ENCODE measurements at places on chromosomes 5 and 9.

DNA sequence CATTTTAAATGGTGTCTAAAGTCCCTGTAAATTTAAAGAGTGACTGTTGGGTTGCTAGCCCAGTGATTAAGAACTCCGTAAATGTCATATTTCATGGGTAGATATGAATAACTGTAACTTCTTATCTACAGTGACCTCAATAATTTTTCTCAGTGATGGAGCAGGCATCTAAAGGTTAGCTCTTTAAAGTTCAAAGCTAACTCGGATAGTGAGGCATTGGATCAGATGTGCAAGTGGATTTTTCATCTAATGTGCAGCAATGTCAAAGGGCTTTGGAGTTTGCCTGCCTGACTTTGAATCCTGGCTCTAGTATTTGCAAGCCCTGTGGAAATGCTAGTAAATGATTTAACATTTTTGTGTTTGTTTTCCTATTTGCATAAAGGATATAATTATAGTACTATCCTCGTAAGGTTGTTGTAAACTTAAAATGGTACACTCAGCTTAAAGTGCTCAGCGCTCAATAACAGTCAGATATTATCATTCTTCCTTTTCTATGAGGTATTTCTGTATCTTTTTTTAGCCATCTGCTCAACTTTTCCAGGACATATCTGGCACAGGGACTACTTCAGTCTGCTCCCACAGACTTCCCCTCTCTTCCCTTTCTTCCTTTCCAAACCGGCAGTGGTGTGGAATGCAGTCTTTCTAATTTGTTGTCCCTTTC, 163.7 kb upstream of the ELL2 start:
- no peak for DNase-seq

- DNase-seq: no peak
Observed at GRCh38 chr5:4651806-4652565, 488.1 kb upstream of the ADAMTS16 start.

DNA sequence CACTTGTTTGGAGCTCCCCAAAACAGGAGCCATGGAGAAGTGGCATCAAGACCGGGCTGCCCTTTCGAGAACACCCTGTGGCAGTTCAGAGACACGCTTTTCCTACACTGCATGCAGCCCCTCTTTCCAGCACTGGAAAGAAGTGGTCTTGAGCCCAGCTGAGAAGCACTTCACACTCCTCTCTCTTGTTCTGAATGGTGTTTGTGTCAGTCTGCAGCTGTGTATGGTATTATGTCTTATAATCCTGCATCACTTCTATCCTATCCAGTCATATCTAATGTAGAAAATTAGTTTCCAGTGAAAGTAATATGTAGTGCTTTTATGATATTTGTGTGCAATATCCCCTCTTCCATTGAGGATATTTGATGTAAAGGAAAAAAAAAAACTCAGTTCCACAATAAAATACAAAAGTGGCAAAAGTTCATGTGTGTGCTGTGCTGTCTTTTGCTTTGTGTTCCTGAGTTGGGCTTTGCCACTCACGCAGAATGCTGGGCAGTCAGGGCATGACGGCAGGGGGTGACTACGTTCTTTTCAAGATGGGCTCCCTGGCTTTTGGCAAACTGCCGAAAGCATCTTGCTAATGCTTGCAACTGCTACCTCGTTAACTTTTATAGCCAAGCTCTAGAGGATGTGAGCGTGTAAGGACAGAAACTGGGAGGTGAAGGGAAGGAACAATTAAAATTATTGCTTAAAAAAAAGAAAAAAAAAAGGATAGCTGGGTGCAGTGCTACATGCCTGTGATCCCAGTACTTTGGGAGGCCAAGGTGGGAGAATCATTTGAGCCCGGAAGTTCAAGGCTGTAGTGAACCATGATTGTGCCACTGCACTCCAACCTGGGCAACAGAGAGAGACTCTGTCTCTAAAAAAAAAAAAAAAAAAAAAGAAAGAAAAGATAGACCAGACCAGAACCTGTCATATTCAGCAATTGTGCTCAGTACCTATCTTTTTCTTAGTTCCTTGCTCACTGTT, 102.2 kb downstream of the MAP1B start:
- no peak for DNase-seq

GRCh38 chr9:107351382-107352045, 68.4 kb downstream of the RAD23B start:
- no peak for DNase-seq

DNA sequence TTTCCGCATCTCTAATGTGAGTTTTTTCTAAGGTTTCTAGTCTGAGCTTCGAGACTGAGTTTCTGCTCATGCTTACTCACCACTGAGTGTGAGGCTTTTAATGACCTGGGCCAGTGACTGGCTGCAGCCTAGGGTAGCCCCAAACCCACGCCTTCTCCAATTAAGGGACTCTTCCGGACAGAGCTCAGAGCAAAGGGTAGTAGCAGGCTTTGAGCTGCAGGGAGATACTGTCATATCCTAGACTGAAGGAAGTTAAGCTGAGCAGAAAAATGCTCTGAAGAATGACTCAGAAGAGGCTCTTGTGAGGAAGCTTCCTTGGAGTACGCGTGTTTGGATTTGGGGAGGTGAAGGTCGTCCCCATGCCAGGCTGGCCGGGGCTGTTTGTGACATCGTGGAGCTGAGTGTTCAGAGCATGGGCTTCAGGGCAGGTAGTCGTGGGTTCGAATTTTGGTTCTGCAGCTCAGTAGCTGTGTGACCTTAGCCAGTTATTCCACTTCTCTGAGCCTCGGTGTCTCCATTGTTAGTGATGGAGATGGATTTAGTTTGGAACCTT, 3.5 kb downstream of the USP20 start:
- no peak for DNase-seq

DNA sequence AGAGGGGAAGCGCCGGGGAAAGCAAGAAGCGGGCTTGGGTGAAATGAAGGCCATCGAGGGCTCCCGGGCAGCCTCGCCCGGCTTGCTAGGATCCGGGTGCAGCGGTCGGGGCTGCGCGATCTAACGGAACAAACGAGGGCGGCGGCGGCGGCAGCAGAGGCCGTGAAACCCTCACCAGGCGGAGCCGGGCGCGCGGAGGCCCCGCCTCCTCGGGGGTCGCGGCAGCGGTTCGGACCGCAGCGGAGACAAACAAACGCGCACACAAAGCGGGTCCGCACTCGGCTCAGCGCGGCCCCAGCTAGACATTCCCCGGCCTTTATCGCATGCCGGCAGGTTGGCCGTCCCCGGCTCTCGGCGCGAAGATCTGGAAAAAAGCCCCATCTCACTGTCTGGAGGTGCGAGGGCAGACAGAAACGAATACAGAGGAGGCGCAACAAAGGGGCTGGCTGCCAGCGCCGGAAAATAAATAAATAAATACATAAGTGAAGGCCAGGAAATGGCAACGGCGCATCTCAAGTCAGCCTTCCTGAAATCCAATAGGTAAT, 10.5 kb upstream of the TRIM36 start:
- DNase-seq: no peak

DNA sequence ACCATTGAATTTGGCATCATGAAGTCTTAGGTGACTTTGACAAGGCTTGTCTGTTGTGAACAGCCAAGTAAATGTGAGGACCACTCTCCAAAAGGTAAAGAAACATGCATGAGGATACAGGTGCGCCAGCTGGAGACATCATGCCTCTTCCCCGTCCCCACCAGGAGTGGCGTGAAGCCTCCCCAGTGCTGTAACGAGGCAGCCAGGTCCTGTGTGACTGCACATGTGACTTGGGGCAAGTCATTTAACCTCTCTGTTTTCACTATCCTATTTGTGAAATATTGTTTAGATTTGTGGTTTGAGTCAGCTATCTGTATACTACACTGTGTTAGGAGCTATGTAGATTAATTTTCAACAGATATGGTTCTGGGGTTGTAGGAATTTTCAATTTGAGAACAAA, 65.0 kb downstream of the DOCK8 start:
- DNase-seq: no peak

DNA sequence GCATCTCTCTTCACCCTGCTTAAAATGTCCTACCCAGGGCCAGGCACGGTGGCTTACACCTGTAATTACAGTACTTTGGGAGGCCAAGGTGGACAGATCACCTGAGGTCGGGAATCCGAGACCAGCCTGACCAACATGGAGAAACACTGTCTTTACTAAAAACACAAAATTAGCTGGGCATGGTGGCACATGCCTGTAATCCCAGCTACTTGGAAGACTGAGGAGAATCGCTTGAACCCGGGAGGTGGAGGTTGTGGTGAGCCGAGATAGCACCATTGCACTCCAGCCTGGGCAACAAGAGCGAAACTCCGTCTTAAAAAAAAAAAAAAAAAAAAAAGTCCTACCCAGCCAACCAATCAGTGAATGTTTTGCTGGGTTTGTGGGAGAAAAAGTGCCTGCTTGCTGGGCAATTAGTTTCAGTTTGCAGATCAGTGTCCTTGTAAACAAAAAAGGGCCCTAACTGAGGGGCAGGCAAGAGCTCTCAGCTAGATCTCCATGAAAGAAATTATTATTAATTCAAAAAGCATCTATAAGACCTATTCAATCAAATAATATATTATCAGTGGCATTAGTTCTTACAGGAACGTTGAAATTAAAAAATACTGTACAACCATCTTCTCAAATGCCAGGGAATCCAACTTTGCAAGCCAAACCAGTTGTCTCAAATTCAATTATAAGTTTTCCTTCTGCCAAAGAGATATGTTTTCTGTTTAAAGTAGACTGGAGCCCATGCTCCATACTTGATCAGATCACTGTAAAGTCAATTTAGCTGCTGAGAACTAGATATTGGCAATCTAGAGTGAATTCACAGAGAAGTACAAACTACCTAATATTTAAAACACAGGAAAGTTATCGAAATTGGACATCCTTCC, 3.9 kb downstream of the MEGF9 start:
- no peak for DNase-seq

All from NAMALWA (cell line).